ENCODE measurements at places on chromosomes 7 and 10.

DNA sequence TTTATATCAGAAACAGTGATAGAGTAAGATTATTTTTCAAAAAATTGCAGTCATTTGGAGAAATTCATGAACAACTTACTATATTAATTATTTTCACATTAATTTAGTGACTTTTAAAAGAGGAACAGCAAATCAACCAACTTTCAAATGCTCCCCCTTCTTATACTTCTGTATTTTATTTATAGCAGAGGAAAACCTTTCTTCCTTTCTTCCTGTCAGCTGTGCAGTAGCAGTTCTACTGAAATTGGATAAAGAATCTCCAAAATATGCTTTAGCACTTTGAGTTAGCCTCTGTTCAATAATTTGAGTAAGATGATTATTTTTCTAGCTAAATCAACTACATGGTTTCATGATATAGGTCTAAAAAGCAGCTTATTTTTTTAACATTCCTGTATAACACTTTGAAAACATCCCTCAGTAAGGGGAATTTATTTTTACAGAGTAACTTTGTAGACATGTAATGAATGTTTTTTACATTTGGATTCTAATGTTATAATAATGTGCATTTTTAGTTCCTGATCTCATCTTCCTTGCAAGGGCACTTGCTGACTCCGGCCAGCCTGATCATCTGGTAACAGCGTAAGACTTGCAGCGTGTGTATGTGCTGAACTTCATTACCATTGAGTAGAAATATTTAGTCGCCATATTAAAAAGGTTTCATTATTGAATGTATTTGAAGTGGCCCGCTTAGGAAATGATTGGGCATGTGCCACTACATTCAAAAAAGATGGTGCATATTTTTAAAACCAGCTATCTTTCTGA, 158.3 kb upstream of the HDAC9 start:
- no peak for DNase-seq

DNA sequence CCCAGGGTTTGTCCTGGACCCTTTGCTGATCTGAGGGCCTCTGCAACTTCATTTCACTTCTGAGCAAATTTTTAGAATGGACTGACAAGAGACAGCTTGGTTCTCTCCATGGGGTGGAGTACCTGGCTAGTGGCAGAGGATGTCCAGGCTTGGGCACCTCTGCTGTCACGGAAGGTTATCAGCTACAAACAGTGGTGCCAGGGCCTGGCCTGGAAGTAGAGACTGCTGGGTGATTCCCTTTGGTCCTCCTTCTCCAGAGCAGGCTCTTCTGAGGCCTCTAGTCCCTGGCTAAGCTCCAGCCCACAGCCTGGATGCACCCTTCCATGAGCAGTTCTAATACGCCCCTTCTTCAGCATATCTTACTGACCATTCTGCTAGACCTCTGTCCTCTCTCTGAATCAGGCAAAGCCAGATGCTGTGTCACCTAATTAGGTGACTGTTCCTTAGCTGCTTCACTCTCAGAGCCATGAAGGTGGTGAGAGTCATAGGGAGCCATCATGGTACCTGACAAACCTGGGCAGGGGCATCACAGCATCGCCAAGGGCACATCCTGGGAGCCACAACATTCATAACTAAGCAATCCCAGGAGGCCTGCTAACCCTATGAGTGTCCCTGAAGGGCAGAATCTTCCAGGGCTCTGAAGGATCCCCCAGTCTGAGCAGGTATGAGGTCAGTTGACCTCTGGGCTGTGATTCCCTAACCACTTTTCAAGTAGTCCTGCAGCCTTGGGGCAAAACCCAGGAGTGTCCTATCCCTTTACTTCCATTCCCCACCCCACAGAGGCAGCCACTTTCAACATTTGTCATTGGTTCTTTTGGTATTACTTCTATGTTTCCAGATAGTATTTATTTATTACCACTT, 4.0 kb downstream of the ARHGAP22 start:
- peak; percentile 52 for DNase-seq

DNA sequence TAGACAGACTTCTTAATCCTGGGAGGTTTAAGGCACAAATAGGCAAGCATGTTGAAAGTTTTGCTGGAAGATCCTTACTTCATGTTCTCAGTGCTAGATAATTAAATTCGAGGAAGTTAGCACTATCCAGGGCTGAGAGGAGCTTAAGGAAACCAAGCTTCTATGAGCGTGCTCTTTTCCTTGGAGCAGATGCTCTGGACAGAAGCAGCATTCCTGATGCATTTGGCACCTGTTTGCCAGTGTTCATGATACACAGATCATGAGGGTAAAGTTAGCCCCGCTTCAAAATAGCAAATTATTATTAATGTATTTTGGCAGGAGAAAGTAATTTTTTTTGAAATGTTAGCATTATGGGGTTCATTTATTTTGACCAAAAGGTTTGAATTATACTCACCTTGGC, 9.4 kb downstream of the HDAC9 start:
- no peak for DNase-seq

- peak; percentile 55 for DNase-seq
Measured at GRCh38 chr7:155338632-155339320, 41.1 kb downstream of the INSIG1 start.

GRCh38 chr7:91565499-91566401, 301.5 kb downstream of the FZD1 start:
- DNase-seq: no peak

All from coronary artery (tissue), 2 donors.